ENCODE measurements at places on chromosomes 16 and 17.

GRCh38 chr17:30000001-30000754, 58.7 kb downstream of the EFCAB5 start:
- DNase-seq, result no peak

DNA sequence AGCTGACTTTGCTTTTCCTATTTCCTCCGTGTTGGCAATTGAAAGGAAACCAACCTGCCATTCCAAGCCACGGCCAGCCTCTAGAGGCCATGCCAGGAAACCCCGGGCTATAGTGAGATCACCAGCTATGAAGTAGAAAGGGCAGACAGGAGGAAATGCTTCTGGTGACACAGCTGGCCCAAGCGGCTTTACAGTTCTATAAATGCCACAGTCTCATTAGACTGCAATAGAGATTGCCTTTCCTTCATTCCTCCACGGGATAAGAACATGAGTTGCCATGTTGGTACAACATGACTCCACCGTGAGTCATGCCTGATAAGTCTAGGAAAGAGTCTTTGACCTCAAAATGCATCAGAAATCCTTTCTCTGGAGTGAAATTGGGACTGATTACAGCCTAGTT, 384.9 kb downstream of the GRIN2A start:
- peak; percentile 46 for DNase-seq

DNA sequence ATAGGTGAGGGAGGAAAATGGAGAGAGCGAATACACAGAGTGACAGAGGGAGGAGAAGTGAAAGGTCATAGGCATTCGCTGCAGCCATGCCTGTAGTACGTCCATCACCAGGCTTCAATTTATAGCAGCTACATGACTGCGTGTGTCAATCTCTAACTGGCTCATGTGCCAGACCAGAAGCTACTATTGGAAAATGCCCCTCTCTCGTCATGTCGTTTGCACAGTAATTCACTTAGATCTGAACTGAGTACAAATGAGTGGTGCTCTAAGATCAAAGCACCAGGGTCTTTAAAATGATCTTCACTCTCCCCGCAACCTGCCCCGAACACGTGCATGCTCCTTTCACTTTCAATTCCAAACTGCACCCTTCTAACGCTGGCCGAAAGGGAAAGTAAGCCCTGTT, 51.3 kb downstream of the ADCY9 start:
- DNase-seq, result no peak

GRCh38 chr17:82929676-82930042, 89.8 kb upstream of the ZNF750 start:
- DNase-seq, result no peak

DNA sequence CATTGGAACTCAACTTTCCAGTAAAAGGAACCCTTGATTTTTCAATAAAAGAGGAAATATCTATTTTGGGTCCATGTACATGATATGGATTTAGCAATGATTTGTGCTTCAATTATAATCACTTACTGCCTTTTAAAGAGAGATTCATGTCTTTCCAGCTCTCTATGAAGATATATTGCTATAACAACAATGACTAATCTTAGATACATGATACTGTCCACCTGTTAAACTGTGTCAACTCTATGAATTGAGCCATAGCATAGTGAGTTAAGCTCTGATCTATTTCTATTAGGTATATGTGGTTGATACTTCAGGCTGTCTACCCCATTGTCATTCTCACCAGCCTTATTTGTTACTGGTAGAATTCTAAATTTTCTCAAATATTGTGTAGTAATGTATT, 15.0 kb upstream of the MPHOSPH6 start:
- DNase-seq, result no peak

DNA sequence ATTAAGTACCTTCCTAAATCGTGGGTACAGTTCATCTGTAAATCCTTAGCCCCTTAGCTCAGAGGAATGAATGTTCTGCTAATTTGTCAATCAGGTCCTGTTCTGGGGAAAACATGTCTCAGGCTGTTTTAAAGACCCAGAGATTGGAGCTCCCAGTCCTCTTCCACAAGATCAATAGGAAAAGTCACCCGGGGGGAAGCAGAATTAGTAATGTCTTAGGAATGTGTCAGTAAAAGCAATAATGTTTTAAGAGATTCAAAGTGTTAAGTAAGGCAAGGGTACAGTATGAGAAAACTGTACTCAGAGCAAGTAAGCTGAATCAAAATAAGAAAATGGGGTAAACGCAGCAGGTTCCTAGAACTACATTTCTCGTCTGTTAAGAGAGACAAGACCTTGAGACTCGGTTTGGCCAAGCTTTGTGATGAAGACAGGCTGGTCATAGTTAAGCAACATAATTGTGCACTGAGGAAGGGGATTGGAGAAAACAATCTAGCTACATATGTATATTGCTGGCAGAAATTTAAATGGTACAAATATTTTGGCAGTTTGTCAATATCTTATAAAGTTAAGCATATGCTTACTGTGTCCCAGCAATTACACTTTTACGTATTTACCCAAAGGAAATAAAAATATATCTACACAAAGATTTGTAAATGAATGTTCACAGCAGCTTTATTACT, 192.9 kb upstream of the C17orf78 start:
- no peak for DNase-seq

DNA sequence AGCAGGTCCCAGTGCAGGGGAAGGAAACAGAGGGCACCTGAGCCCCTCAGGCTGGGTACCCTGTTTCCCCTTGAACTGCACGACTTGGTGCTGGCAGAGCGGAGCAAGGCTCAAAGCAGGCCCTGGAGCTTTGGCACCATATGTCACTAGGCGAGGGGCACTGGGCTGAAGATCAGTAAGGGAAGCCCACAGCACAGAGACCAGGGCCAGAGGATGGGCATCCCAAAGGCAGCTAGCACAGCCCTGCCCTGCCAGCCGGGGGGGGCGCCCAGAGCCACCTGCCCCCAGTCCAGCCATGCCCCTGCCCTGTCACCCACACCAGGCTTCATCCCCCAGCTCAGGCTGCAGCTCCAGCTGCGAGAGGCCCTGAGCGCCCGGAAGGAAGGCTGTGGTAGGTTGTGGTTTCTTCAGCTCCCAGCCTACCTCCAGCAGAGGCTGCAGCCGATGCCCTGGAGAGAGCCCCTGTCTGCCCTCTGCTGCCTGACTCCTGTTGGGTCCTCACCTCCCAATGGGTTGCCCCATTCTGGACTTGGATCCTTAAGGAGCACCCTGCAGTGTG, 10.9 kb downstream of the NHERF1 start:
- no peak for DNase-seq

GRCh38 chr16:81003610-81004460, 2.9 kb downstream of the CMC2 start:
- DNase-seq, result no peak

- DNase-seq, result peak; percentile 44
Measured at GRCh38 chr17:64411999-64412771, 21.5 kb upstream of the PECAM1 start.

GRCh38 chr17:59786536-59787319, 79.3 kb downstream of the VMP1 start:
- DNase-seq, result no peak

- no peak for DNase-seq
Measured at GRCh38 chr17:69908626-69909368, 166.2 kb upstream of the KCNJ16 start.

GRCh38 chr17:8856869-8857575, 10.5 kb downstream of the PIK3R6 start:
- no peak for DNase-seq

DNA sequence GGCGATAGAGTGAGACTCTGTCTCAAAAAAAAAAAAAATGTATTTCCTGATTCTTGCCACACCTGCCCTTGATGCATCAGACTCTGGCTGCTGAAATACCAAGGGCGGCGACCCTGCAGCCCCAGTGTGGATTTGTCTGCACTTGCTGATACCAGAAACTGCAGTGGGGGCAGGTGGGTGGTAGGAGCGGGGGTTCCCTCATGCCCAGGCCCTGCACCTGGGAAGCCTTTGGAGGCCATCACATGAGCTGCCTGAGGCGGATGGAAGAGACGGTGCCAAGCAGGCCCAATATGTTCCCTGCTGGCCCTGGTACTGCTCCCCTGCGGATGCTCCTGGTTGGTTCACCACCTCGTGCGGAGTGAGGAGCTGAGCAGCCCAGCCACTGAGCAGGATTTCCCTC, 50.6 kb downstream of the MARF1 start:
- DNase-seq, result no peak

DNA sequence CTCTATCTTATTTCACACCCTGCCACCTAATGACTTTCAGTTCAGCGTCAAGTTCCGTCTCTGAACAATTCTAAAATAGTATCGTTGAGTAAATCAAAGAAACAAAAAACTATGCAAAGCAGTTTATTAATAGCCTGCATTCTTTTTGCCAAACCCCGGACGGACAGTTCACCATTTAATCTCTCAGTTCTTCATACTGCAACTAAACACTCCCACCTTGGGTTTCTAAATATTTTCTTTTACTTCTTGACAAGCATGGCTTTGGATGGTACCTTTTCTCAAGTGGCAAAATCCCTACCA, 1.2 kb downstream of the MYH11 start:
- no peak for DNase-seq

DNA sequence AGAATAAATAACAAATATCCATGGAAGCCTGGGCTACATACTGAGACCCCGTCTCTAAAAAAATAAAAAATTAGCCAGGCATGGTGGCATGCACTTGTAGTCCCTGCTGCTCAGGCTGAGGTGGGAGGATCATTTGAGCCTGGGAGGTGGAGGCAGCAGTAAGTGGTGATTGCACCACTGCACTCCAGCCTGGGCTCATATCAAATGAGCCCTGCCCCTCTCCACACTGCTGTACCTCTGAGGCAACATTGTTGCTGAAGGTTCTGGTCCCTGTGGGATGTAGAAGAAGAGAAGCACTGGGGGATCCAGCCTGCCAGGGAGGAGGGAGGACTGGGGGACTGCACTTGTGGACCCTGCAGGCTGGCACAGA, 11.4 kb upstream of the ARHGAP23 start:
- DNase-seq, result no peak

Measured in cerebellum (tissue), 4 donors.